Esophagus squamous epithelium (tissue), 5 donors: ENCODE measurements at places on chromosomes 4 and X.

- DNase-seq: no peak
Observed at GRCh38 chrX:119516157-119516702, 48.0 kb downstream of the SLC25A5 start.

GRCh38 chr4:173287486-173287885 lies 46.7 kb downstream of the HMGB2 start:
- no peak for DNase-seq

DNA sequence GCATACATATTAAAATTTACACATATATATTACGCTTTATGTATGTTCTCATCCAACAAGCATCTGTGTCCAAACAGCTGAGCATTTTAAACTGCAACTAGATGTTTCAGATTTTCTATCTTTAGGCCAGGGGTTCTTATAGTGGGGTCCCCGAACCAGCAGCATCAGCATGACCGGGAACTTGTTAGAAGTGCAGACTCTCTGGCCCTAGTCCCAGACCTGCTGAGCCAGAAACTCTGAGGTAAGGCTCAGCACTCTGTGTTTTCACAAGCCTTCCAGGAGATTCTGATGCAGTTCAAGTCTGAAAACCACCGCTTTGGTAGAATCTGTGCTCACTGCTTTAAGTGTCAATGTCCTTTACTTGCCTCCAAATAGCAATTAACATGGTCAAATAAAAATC lies 266.2 kb upstream of the CASK start:
- no peak for DNase-seq

DNA sequence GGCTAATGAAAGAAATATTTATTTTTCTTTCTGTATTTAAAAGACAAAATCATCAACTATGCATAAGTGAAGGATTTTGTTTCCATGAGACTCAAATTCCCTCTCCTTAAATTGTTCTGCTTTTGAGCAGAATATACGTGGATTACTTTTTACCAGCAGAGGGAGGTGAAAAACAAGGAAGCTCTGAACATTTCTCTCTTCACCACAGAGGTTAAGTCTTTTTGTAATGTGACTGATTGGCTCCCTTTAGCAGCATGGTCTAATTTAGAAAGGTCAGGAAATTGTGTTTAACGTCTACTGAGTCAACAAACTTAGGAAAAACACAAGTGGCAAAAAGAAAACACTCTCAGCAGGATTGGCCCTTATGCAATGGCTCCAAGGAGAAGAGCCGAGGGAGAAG lies 55.1 kb upstream of the F9 start:
- DNase-seq: no peak

- no peak for DNase-seq
Observed at GRCh38 chrX:53616946-53617345, 69.6 kb downstream of the HUWE1 start.
